Fibroblast of the aortic adventitia (primary cell): ENCODE measurements at places on chromosomes 11 and 22.

DNA sequence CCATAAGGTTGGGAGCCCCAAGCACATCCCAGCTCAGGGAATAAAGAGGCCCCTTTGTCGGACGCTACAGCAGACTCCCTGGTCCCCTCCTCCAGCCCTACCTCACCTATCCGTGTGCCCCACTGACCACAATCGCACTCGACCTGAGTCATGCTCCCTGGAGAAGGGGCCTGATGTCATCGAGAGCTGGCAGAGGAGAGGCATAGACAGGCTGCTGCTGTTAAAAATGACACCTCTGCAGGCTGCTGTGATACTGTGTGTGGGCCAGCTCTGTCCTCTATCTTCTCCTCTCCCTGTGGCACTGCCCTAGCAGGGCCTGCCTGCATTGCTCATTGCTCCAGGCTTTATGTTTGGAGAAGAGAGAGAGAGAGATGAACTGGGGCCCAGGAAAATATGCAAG lies 123.4 kb upstream of the SYT13 start:
- DNase-seq, result no peak

- peak; percentile 85 for DNase-seq
These were observed 29.9 kb upstream of the LRRC32 start for GRCh38 chr11:76700177-76701100.

GRCh38 chr11:23556163-23556750 lies 696.0 kb upstream of the CCDC179 start:
- DNase-seq, result no peak

DNA sequence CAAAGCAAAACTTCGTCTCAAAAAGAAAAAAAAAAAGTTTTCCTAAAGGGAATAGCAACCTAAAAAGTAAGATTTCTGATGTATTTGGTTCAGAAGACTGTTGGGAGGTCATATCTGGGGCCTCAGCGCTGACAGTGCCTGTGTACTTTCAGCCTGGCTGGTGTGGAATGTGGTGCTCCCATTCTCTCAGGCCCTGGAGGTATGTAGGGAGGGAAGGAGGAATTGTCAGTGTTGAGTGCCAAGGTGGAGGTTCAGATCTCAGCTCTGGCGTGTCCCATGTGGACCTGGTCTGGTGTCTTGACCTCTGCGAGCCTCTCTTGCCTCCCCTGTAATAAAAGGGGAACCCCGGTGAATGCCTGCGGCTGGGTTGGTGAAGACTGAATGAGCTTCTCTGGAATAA lies 22.4 kb downstream of the PRR5 start:
- no peak for DNase-seq

DNA sequence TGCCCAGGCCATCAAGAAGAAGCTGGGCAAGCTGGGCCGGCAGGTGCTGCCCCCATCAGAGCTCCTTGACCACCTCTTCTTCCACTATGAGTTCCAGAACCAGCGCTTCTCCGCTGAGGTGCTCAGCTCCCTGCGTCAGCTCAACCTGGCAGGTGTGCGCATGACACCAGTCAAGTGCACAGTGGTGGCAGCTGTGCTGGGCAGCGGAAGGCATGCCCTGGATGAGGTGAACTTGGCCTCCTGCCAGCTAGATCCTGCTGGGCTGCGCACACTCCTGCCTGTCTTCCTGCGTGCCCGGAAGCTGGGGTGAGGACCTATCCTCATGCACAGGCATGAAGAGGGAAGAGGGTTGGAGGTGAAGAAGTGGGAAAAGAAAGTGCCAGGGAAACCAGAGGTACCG lies 5.3 kb upstream of the NHERF4 start:
- DNase-seq, result no peak

- DNase-seq, result no peak
These were observed 1.5 kb downstream of the TNNT3 start for GRCh38 chr11:1920909-1921573.

- DNase-seq, result peak; percentile 31
These were observed 10.2 kb downstream of the YPEL4 start for GRCh38 chr11:57639321-57640067.

DNA sequence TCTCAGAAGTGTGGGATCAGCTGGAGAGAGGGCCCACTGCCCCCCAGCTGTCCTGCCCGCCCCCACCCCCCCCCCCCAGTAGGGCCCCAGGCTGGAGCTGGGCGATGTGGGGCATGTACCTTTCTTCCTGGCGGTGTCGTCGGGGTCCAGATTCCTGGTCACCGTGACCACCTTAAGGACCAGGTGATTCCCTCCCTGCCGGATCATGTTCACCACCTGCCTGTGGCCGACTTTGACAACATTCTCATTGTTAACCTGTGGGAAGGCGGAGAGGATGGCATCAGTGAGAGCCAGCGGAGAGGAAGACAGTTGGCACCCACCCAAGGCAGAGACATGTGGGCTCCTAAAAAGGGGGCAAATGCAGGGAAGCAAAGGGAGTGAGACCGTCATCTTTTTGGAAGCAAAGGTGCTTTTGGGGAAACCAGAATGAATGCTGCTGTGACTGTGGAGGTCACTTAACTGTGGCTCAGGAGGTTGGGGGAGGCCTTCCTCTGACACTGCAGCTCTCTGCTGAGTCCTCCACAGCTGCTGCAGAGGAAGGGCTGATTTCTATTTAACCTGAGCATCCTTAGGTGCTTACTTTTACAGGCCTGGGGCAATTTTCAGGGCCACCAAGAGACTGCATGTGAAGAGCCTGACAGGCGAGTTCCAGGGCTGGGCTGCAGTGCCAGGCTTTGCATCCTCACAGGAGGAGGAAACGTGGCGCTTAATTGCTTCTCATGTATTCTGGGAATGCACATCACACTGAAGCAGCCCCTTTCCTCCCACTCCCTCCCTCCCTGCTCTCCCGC lies 104.5 kb downstream of the CTTN start:
- DNase-seq, result no peak

DNA sequence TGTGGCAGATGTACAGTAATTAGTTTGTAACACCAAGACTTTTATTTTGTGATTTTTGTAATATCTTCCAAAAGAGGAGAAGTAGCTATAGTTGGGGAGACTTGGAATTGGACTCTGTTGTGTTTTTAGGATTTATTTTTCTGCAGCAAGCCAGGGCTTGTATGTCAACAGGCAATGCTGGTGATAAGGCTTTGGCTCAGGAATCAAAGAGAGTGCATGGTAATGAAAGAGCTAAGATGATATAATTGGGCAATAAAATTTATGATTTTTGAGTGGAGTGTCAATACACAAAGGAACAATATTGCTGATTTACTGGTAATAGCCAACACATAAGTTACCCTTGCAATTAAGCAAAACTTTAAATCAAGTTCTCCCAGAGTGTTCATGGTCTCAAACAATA lies 452.9 kb downstream of the TMEM135 start:
- no peak for DNase-seq

DNA sequence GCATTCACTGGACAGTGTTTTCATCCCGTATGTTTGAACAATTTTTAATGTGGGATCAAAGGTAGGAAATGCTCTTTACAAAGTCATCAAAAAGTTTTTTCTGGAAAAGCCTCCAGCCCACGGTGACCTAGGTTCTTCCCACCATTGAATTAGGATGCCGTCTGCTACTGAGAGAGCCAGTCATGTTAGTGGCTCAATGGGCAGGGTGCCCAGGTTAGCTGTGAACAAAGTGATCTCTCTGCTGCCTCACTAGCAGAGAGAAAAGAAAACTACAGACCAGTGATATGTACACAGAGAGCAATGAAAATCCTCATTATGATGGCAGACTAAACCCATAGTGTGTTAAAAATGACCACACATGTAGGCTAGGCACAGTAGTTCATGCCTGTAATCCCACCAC lies 32.4 kb downstream of the KCNQ1 start:
- DNase-seq, result no peak

DNA sequence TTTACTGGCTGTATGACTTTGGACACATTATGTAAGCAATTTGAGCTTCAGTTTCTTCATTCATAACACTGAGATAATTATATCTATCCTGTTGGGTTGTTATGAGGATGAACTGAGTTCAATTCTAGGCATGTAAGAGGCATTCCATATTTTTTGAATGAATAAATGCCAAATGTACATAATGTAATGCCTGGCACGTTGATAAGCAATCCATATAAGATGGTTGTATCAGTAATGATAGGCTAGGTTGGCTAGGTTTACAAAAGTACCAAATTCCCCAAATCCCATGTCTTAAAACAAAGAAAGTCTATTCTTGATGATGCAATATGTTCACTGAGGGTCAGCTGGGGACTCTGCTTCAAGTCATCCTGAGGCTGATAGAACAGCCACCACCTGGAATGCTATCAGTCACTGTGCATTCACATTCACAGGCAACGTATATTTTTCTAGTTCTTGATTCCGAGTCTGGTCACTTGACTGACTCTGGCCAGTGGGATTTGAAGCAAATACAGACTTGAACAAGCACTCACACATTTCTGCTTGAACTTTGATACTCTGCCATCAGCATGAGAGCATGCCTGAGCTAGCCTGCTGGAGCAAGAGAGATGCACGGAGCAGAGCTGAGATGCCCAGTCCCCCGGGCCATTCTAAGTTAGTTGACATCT lies 104.0 kb upstream of the TIMP3 start:
- peak; percentile 22 for DNase-seq

GRCh38 chr22:35601743-35602615 lies 15.2 kb downstream of the MB start:
- DNase-seq, result peak; percentile 59

DNA sequence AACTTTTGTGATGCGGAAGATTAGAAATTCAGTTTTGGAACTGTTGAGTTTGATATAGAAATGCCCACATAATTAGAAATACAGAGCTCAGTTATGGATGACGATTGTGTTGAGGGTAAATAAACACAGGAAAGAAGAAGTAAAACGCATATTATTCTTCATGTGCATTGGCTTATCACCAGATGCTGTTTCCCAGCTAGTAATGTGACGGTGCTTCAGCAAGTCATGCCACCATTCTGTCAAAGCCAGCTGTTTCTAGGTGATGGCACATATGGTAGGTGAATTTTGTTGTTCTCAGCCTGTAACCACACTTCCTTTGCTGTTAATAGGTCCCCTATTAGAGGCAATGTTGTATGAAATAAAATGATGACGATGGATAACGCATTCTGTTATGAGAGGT lies 68.9 kb downstream of the C11orf65 start:
- no peak for DNase-seq

- DNase-seq, result no peak
These were observed 258.3 kb downstream of the LRRC4C start for GRCh38 chr11:41201156-41201555.

DNA sequence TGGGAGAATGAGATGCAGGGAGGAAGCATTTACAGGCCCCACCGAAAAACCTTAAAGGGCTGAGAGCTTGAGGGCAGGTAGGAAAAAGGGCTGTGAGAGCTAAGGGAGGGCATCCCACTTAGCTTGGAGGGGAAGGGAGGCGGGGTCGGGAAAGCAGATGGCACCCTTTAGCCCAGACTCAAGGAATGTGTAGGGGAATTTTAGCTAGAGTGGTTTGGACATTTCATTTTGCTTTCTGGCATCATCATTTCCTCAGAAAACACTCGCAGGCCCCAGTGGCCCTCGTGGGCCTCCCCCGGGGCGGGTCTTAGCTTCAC lies 846 bp upstream of the STIM1 start:
- no peak for DNase-seq

DNA sequence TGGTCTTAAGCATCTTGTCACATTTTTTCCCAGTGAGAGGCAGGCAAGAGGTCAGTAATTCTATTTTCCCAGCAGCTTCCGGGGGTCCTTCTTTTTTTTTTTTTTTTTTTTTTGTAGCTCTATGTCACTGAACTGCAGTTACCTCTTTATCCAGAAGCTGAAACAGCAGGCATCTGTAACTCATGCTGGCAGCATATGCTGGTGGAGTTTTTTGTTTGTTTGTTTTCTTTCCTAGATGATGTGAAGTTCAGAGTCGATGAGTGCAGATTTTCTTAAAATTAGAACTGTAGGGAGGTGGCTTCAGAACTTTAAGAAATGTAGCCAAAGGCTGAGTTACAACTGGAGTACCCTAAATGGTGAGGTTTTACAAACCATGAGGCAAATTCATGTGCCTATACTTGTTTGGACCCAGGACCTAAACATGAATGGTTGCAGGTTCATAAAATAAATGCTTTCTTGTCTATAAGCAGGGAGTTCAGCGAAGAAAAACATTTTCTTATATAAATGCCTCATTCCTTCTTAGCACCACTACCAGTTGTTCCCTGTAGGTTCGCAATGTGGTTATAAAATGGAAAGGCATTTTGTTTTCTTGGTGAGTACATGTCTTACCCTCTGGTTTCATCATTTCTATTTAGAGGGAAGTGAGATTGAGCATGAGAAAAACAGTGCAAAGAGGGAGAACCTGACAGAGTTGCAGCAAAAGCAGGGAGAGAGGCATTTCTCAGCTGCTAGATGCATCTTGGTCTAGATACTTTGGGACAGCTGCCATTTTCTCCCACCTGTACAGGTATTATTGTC lies 84.0 kb downstream of the TRIM44 start:
- DNase-seq, result peak; percentile 63

- DNase-seq, result no peak
These were observed 95.8 kb upstream of the RCN1 start for GRCh38 chr11:31995032-31995431.

DNA sequence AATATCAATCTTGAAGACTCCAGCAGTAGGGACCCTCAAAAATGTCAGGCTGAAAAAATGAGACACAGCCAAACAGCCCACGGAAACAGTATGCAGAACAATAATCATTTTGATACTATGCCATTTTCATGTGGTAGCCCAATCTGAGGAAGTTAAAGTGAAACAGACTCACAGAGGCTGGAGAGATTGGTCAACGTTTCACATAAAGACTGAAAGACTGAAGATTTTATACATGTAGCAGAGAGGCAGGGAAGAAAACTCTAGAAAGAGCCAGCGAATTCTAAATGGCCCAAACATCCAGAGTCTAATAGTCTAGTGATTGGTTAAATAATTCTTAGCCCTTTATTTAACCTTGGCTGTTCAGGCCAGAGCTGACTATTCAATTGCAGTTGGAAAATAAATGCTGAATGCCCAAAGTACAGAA lies 49.4 kb downstream of the MAML2 start:
- DNase-seq, result peak; percentile 60

- DNase-seq, result no peak
These were observed 8.2 kb downstream of the PHF21B start for GRCh38 chr22:45001653-45002052.

DNA sequence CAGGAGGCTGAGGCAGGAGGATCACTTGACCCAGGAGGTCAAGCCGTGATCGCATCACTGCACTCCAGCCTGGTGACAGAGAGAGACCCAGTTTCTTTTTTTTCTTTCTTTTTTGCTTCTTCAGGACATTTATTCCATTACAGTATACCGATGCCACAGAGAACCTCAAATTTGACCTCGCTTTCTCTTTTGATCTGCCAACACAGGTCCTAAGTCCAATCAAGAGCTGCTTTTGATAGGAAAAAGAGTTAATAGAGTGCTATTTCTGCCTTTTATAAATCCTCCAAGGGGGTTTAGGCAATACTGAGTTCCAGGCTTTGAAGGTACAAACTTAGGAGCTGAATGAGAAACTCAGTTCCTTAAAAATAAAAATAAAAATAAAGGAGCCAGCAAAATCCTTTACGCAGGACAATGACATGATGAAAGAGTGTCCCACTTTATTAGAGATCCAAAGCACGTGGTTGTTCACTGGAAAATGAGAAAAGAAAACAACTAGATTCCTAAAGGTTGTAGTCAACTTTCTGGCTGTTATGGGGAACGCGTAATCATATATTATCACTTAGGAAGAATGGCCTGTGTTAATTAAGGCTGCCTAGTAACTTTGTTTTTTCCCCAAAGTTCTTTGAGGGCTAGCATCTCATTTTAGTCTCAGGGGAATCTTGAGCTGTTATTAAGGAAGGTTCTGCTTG lies 27.2 kb downstream of the FADD start:
- peak; percentile 27 for DNase-seq
